ENCODE measurements at places on chromosomes 2 and 18.

DNA sequence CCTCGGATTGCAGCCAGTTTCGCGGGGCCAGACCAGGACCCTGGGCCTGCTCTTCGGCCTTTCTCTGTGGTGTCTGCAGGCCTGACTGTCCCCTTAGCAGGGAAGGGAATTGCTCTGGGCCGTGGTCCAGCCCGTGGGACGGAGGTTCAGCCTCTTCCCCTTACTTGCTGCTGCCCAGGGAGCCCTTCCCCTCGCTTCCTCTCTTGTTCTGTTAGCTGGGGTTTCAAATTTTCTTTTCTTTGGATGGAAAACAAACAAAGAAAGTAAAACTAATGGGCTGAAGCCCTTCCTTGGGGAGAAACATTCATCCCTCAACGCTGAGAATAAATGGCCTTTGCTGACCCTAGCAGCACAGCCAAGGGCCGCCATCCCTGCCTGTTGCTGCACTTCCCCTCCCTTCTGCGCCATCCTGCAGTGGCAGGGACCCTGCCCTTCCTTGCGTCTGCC, 52.4 kb downstream of the ASAP2 start:
- DNase-seq = no peak

- no peak for DNase-seq
Measured at GRCh38 chr18:45834306-45834705, 8.8 kb downstream of the SIGLEC15 start.

GRCh38 chr18:48816554-48816953, 134.2 kb downstream of the SMAD7 start:
- DNase-seq = no peak

DNA sequence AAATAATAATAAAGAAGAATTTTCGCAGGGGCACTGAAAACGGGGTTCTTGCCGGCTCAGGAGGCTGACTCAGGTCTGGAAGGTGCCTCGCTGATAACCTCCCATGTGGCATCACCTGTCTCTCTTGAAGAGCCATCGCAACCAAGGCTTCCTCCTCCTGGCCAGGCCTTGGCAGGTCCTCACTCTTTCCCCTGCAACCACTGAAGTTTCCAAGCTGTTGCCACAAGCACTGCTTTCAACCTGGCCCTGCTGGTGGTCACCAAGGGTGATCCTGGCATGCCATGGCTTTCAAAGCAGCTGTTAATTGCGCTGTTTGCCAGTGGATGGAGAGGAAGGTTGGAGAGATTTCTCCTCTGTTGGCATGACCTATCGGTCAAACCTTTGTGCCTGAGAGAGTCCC, 163.6 kb upstream of the COPS8 start:
- DNase-seq = no peak

- no peak for DNase-seq
Measured at GRCh38 chr2:71531522-71532047, 78.2 kb downstream of the DYSF start.

DNA sequence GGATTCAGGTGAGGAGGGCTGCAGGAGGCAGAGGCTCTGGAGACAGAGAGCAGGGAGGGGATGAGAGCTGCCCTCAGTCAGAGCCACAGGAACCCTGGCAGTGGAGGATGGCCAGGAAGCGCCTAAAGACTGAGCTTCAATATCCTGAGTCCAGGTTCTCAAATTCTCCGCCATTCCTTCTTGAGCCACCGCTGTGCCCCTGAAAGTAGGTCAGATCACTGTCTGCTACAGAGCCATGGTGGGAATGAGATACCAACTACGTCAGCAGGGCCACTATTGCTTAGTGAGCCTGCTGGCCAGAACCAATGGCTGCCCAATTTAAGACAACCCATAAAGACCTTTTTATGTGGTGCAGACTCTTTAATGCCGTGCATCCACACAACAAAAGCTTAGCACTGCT, 155.5 kb downstream of the CTIF start:
- DNase-seq = peak; percentile 85

DNA sequence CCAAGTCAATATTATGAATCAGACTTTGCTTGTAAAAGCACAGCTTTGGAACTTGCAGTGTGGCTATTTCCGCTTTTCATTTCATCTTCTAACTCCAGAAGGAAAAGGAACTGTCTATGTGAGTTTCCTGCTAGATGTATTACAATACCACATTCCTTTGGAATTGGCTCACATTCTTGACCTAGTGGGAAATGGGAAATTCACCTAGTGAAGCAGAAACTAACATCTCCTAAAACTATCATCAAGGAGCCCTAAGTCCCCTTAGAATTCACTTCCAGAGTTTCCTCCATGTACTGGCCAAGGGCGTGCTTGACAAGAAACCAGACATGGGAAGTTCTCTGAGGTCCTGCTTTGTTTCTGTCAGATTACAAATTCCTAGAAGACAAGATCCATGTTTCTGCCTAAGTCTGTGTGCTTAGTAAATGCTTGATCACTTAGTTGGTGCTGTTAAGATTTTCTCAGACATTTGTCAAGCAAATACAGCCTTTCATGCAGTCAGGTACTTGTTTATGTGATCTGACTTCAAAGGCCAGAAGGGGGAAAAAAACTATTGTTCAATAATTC, 275.7 kb upstream of the FN1 start:
- no peak for DNase-seq

DNA sequence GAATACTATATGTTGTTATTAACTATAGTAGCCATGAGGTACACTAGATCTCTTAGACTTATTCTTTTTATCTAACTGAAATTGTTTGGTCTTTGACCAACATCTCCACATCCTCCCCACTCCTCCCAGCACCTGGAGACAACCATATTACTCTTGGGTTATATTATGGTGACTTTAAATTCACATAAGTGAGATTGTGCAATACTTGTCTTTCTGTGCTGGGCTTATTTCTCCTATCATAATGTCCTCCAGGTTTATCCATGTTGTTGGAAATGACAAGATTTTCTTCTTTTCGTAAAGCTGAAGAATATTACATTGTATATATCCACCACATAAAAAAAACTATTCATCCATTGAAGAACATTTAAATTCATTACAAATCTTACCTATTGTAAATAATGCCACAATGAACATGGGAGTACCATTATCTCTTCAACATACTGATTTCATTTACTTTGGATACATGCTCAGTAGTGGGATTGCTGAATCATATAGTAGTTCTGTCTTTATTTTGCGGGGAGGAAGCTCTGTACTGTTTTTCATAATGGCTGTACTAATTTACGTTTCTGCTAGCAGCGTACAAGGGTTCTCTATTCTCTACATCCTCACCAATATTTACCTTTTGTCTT, 159.2 kb upstream of the SCN7A start:
- no peak for DNase-seq

DNA sequence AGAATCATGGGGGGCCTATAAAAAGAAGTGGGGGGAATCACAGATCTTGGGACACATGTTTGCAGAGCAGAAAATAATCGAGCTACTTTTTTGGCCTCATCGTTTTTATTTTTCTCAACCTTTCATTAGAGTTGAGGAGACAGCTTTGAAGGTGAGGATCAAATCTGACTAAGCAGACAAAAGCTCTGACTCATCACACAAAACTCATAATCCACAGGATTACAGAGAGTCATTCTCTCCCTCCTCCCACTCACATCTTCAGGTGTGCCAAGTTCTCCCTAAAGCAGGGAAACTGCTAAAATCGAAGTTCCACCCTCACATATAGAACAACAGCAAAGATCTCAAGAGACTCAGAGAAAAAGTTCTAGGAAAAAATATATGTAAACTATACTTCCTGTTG, 15.6 kb downstream of the BAZ2B start:
- DNase-seq = no peak

GRCh38 chr2:53476834-53477233, 290.8 kb upstream of the CHAC2 start:
- DNase-seq = no peak

DNA sequence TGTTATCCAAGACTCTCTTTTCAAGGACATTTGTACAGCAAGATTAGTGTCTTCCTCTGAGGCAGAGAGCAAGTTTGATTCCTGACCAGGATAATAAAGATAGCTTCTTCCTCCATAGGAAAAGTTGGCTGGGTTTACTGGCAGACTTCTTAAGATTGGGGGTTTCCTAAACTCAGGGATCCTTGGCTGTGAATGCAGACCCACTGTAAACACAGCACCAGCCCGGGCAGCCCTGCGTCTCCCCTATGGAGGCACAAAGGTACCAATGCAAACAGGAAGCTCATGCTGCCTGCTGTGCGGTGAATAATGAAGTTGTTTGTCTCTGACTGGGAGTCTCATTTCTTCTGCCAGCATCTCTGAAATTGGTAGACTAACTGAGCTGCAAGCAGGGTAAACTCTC, 96.2 kb upstream of the ARHGAP28 start:
- DNase-seq = no peak

- DNase-seq = no peak
Measured at GRCh38 chr2:9004338-9005204, 1.1 kb upstream of the MBOAT2 start.

- DNase-seq = no peak
Measured at GRCh38 chr2:183035954-183036669, 2.1 kb downstream of the NCKAP1 start.

DNA sequence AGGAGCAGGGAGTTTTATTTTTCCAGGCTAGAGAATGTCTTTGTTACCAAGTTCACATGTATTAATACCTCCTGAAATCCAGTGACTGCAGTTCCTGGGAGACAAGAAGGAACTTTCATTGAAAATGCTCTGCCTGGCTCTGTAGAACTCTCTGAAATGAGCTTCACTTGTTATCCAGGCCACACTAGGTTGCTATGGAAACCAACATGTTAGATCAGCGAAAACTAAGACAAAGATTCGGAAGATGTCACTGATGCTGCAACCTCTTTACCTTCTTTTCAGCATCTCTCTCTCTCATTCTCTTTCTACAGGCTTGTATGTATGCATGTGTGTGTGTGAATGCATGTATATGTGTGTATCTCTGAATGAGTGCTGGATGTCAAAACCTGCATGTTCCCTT, 218.5 kb downstream of the TRIB2 start:
- DNase-seq = no peak

GRCh38 chr2:216004697-216005283, 8.6 kb downstream of the MREG start:
- DNase-seq = no peak

- DNase-seq = no peak
Measured at GRCh38 chr2:125125902-125126301, 1100.8 kb downstream of the CNTNAP5 start.

- no peak for DNase-seq
Measured at GRCh38 chr18:49142216-49142615, 191.5 kb upstream of the SMAD7 start.

- DNase-seq = no peak
Measured at GRCh38 chr2:6835467-6835866, 30.2 kb downstream of the CMPK2 start.

GRCh38 chr18:23802817-23803216, 113.6 kb downstream of the LAMA3 start:
- no peak for DNase-seq

- DNase-seq = no peak
Measured at GRCh38 chr18:3583873-3584247, 133.9 kb downstream of the TGIF1 start.

- DNase-seq = no peak
Measured at GRCh38 chr2:28643327-28643726, 108.3 kb upstream of the PPP1CB start.

GRCh38 chr2:190303647-190304046, 16.0 kb downstream of the HIBCH start:
- no peak for DNase-seq

GRCh38 chr2:158726911-158727592, 68.1 kb upstream of the DAPL1 start:
- no peak for DNase-seq

DNA sequence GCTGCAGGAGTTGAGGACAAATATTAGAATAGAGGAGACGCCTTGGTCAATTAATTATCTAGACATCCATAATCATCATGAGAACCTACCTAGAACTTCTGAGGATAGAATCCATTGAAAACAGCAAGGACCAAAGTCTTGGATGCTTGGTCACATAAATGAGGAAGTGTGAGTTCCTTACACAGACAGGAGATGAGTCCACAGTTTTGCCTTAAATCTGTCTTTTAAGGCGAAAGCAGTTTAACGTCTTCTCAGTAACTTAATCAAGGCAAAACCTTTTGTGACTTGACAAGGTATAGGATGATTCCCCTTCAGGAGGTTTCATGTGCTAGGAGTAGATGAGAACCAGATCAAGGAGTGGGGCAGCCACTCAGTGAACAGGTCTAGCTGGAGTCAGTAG, 1783.2 kb upstream of the CELF4 start:
- DNase-seq = no peak

DNA sequence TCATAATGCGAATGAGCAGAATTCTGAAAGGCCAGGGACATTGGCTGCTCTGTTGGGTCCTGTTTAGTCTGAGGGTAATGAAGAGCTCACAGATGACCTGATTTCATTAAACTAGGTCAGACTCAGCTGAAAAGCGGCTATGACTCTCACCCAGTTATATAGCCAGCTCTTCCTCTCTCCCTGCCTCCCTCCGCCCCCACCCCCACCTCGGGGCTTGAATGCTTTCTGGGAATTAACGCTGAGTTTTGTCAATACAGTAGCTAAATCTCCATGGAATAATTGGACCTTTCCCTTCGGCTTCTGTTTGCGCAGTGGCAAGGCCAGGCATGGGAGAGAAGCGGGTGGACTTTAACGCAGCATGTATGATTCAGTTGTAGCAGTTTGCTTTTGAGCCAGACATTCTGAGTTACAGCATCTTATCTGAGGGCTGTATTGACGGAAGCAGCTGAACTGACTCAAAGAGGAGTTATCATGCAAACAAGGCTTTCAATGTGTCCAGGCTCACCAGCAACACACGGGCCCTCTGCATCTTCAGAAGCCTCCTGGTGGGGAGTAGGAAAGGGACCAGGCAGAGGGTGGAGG, 110.6 kb downstream of the MYCN start:
- DNase-seq = no peak

DNA sequence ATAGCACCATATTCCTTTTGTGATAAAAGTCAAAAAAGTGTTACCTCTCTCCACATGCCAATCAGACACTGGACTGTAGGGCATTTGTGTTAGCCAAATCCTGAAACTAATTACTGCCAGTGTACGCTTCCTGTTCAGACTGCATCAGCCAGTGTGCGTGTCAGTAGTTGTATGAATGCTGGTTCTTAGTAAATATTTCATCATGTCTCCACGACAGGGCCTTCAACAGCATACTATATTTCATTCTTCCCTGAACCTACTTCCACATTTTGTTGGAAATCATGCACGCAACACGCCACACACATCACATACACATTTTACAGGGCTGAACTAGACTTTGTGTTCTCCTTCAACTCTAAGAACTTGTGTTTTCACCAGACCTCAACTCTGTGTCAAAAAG, 77.5 kb downstream of the EPB41L3 start:
- DNase-seq = no peak

GRCh38 chr2:3940661-3941060, 237.3 kb downstream of the DCDC2C start:
- DNase-seq = no peak

GRCh38 chr18:44719519-44720060, 38.9 kb downstream of the SETBP1 start:
- no peak for DNase-seq

- no peak for DNase-seq
Measured at GRCh38 chr2:226087505-226088365, 688.2 kb downstream of the NYAP2 start.

DNA sequence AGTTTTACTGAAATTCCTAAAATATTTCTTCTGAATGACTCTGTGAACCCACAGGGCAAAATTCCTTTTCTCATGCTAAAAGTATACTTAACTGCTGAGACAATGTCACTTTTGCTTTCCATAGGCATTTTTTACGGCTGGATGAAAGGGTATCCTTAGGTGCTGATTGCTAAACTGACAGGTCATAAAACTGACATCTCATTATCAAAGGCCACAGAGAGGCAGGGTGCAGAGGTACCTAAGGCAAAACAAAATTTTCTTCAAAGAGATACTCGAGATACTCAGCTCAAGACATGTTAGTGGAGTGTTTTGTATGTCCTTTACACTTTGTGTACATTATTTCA, 62.0 kb upstream of the WDR75 start:
- DNase-seq = no peak

- DNase-seq = no peak
Measured at GRCh38 chr2:137800386-137800785, 163.9 kb upstream of the HNMT start.

Measured in cerebellum (tissue), 4 donors.